Right cardiac atrium (tissue), 5 donors: ENCODE measurements at places on chromosomes 2 and 18.

- DNase-seq = peak; percentile 73
Measured at GRCh38 chr2:65722028-65722778, 289.8 kb upstream of the SPRED2 start.

DNA sequence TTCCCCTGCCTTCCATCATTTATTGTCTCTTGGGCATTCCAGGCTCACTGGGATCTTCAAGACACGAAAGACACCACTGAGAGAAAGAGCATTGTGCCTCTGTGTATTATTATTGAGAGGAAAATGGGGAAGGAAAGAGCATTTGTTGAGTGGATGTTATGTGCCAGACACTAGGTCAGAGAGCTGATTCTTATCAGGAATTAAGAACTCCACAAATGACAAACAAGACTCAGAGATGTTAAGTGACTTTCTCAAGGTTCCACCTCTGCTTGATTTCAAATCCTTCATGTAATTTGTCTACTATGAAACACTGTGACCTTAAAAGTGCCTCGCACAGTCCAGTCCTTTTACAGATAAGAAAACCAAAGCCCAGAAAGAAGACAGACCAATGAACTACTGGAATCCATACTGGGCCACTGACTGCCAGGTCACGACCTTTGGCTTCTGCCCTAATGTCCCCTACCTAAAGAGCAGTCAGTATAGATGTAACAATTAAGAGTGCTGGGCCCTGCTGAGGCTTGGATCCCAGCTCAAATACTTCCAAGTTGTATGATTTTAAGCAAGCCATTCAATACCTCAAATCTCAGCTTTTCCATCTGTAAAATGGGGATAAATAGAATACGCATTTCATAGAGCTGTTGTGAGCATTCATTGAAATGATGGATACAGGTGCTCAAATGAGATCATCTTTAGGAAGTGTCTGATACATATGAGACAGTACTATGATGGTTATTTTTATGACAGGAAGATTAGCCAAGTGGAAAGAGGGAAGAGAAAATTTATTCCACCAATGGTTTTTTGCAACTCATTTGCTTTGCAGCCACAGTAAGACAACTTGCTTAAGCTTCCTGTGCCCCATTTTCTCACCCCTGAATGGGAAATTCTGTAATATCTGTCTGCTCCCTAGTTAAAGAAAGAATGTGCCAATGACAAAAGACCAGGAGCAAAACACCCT lies 10.9 kb downstream of the KLF7 start:
- DNase-seq = no peak

DNA sequence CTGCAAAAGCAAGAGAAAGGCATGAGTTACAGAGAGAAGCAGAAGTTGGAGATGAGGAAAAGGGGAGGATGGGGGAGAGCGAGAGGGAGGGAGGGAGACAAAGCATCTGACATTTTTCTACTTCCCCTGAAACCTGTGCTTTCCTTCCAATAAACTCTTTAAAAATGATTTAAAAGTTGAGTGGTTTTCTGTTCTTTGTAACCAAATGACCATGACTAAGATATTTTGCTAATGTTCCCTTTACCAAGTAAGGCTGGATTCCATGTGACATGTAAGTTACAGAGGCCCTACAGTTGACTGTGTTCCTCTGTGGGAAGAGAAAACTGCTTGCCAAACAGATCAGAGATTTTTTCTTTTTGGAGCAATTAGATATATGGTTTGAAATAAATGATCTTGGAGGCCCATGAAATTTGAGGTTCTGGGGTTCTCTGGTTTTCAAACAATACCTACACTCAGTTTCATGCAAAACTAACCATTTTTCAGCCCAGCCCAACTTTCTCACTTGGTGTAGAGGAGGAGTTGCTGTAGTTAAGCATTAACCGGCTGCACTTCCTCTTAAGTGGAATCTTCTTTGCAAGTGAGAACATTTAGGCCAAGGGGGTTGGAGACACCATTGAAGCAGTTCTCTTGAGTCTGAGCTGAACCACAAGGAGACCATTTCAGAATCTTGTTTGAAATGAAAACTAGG lies 34.5 kb downstream of the INSIG2 start:
- DNase-seq = no peak

GRCh38 chr2:151197184-151198108 lies 64.2 kb downstream of the RBM43 start:
- no peak for DNase-seq

DNA sequence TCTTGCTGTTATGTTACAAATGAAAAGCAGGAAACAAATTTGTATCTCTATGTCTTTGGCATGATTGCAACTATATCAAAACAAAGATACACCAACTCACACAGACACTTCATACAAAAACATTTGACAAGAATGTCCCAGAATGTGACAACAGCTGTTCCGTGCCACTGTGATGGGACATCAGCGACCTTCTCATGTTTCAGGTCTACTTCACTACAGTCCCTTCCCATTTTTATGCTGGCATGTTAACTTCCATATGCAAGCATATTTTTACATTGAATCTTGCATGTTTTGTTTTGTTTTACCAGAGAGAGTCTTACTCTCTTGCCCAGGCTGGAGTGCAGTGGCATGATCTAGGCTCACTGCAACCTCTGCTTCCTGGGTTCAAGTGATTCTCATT lies 71.2 kb downstream of the STK25 start:
- no peak for DNase-seq

- DNase-seq = no peak
Measured at GRCh38 chr2:66700677-66701066, 265.7 kb downstream of the MEIS1 start.

- DNase-seq = peak; percentile 62
Measured at GRCh38 chr2:133434959-133435668, 133.1 kb downstream of the NCKAP5 start.

DNA sequence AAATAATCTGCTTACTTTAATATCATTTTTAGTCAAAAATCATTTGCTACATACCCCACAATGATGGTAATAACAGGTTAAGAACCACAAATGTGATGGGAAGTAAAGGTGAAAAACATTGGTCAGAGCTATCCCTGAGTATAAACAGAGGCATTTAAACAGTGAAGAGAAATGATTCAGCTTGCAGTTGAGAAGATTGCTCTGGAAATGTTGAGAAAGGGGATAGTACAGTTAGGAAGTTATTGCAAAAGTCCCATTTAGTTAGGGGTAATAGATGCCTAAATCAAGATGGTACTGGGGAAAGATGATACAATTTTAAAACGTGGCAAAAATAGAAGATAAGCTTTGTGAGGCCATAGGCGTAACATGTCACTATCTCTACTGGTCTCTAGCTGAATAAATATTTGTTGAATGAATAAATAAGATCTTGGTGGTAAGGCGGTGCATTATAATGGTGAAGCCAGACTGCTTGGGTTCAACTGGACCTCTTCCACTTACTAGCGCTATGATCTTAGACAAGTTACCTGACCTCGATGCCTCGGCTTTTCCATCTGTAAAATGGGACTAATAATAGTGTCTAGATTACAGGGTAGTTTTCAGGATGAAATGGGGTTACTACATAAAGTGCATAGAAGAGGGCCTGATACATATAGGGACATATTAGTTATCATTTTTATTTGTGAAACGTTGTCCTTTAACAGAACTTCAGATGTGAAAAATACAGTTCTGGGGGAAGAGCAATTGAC lies 2.0 kb upstream of the BZW1 start:
- no peak for DNase-seq

DNA sequence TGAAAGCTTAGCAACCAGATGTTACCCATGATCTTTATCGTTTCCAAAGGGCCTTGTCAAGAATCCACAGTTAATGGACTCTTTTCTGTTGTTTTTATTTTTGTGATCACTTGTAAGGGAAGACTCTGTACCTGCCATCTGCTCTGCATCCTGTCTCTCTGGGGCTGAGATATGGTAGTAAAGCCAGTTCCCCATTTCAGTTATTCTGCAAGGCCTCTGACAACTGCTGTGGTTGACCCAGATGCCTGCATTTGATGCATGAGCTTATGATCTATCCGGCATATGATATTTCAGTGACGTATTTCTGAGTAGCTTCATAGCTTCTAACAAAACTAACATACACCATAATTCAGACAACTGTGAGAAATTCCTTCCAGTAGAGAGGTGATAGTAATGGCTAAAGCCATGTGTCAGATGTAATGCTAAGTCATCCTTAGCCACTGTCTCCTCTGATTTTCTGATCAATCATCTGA lies 105.1 kb downstream of the TPO start:
- DNase-seq = no peak

GRCh38 chr2:237231593-237231992 lies 145.9 kb downstream of the COPS8 start:
- DNase-seq = peak; percentile 60

DNA sequence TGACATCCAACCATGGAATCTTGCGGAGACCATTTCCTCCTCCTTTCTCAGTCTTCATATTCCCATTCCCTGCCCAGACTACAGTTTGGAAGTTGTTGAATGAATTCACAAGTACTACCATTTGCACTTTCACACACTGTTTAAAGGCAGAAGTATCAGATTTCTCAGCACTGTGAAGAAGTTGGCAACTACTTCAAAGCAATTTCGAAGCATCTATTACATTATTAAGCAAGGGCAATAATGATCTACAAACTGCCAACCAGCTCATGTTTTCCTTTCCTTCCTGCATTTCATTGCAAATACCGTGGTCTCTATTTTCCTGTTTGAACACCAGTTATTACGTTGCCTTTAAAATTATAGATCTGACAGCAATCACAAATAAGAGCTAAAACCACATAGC lies 105.5 kb downstream of the IRS1 start:
- DNase-seq = no peak
